ENCODE measurements at places on chromosomes 3 and 15.

DNA sequence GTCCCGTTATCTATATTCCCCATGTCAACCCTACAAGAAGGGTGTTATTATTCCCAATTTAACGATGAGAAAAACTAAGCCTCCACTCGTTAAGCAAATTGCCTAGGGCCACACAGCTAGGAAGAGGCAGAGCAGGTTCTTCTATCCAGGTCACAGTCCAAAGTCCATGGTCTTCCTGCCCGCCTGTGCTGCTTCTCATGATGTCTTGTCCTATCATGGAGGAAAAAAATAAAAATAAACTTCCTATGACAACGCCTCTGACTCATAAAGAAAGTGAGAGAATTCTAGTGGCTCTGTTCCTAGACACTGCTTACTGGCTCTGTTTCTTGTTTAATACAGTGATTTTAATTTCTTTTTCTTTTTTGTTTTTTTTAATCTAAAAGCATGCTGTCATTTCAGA, 9.7 kb downstream of the COL8A1 start:
- DNase-seq: no peak

GRCh38 chr15:101063212-101063611, 144.1 kb downstream of the LRRK1 start:
- DNase-seq: no peak

- DNase-seq: no peak
These were observed 555.1 kb upstream of the NAALADL2 start for GRCh38 chr3:174303907-174304560.

DNA sequence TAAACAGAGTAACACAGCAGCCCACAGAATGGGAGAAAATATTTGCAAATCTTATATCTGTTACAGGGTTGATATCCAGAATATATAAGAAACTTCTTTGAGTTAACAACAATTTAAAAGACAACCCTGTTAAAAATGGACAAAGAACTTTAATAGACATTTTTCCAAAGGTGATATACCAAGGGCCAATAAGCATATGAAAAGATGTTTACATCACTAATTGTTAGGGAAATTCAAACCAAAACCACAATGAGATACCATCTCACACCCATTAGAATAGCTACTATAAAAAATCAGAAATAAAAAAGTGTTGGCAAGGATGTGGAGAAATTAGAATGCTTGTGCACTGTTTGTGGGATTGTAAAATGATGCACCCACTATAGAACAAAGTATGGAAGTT, 110.8 kb downstream of the SPATA16 start:
- DNase-seq: no peak

DNA sequence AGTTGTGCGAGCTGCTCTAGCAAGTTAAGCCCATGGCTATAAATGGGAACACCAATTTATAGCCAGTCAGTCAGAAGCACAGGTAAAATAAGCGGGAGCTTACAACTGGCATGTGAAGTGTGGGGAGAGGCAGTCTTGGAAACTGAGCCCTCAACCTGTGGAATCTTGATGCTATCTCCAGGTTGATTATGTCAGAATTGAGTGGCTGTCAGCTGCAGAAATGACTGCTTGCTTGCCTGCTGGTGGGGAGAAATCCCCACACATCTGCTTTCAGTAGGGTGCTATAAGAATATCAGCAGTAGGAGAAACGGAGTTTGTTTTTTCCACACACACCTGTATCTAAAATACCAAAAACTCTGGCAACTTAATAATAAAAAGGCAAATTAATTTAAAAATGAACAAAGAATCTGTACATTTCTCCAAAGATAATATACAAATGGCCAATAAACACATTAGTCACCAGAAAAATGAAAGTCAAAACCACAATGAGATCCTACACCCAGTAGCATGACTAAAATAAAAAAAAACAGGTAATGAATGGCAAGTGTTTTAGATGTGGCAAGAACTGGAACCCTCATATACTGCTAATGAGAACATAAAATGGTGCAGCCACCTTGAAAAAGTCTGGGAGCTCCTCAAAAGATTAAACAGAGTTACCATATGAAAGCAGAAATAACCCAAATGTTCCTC, 26.0 kb upstream of the MAP4 start:
- no peak for DNase-seq

GRCh38 chr3:107953722-107954121, 137.1 kb downstream of the CD47 start:
- DNase-seq: peak; percentile 73

DNA sequence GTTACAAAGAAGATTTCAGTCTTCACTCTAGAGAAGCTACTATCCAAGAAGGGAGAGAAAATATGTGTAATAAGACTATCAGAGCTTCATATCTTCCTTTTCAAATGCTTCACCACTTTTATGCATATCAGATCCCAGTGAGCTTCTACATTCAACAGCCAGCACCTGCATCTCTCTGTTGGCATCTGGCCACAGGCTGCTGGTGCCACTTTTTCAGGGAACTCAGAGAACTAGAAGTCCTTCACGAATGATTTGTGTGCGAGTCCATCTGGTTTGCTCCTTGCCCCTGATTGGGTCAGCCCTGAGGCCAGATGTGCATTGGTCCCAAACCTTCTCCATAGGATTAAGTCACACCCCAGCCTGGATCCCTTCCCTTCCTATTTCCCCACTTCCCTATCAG, 22.1 kb downstream of the SNTN start:
- no peak for DNase-seq

DNA sequence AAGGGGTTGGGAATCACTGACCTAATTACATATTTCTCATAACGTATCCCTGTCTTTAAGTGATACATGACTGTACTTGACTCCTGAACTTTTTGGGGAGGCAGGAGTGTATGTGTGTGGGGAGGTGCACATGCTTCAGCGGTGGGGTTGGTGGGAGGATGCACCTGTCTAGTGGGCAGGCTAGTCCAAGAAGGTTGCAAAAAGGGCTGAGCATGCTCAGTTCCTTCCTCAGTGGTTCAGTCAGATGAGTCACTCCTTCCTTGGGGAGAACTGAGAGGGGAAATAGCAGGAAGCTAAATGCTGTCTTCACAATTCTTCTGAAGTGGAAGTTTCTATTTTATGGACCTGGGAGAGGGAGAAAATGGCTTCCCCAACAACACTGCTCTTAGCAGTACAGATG, 24.6 kb upstream of the AP4E1 start:
- DNase-seq: peak; percentile 33

GRCh38 chr15:61441891-61442290, 212.8 kb upstream of the RORA start:
- DNase-seq: no peak

GRCh38 chr3:150414959-150415358, 6.9 kb downstream of the TSC22D2 start:
- no peak for DNase-seq

- no peak for DNase-seq
These were observed 666.0 kb upstream of the NR2F2 start for GRCh38 chr15:95664450-95664849.

DNA sequence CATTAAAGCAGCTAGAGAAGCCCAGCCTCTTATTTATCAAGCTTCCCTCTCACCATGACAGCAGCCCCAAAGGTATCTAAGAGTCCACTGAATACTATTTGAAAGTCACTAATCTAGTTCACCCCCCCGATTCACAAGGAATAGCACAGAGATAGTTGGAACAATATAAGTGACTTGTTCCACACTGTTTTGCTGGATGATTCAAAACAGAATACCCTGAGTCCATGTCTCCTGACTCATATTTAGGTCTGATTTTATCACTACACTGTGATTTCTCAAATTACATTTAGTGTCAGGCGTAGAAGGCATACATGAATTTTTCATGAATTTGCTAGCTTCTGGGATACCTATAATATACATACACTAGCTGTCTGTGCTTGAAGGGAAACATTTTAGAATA, 18.7 kb upstream of the EOGT start:
- no peak for DNase-seq

GRCh38 chr15:27648359-27648758, 450.8 kb downstream of the OCA2 start:
- no peak for DNase-seq
